ENCODE measurements at places on chromosomes 7 and 10.

DNA sequence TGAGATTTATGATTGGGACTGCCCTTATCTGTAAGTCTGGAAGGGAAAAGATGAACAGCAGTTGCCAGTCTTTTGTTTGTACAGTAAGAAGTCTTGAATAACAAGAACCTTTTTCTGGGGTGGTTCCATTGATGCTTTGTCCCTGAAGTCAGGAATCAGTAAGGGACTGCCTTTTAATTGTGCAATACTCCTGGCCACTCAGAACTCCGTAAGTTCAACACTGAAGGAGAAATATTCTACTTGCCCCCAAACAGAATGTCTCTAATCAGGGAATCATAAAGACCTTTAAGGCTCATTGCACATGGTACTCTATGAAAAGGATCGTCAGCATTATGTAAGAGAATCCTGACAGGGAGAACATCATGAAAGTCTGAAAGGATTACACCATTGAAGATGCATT is 361.4 kb downstream of the EXOC4 start:
- no peak for DNase-seq
- H3K4me1 ChIP-seq: no peaks in the 10 kb centered on the region
- H3K27me3 ChIP-seq: no peaks in the 10 kb centered on the region
- no peak overlapping the region for H3K27ac ChIP-seq
- H3K36me3 ChIP-seq: no peaks in the 10 kb centered on the region

DNA sequence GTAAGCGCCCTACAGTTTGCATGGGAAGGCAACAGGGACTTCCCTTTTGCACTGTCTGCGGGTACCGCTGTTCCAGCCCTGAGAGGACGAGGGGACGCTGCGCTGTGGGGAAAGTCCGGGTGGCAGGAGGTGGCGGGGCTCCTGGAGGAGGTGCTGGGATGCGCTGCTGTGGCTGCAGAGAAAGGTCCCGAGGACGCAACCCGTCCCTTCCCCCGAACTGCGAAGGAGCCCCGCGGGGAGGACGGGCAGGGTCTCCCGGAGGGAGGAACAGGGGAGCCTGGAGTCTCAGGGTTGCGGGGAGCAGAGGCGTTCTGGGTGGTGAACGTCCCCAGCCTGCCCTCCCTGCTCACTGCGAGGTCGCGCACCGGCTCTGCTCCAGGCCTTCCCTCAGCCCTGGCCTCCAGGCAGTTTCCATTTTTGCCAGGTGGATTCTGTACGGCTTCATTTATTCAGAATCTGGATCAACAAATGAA is 91.6 kb downstream of the CXCL12 start:
- peak overlapping the region; percentile 38 for H3K4me3 ChIP-seq
- peaks cover 5% of the 10 kb centered on the region for H3K4me1 ChIP-seq
- no peaks in the 10 kb centered on the region for H3K27me3 ChIP-seq
- H3K36me3 ChIP-seq: no peaks in the 10 kb centered on the region
- H3K27ac ChIP-seq: peak overlapping the region; percentile 60

- H3K36me3 ChIP-seq: no peaks in the 10 kb centered on the region
- no peaks in the 10 kb centered on the region for H3K27me3 ChIP-seq
- H3K4me1 ChIP-seq: peaks cover 5% of the 10 kb centered on the region
- H3K27ac ChIP-seq: no peak overlapping the region
- H3K4me3 ChIP-seq: no peak overlapping the region
Measured at GRCh38 chr7:42262964-42263363, 26.0 kb upstream of the GLI3 start.

DNA sequence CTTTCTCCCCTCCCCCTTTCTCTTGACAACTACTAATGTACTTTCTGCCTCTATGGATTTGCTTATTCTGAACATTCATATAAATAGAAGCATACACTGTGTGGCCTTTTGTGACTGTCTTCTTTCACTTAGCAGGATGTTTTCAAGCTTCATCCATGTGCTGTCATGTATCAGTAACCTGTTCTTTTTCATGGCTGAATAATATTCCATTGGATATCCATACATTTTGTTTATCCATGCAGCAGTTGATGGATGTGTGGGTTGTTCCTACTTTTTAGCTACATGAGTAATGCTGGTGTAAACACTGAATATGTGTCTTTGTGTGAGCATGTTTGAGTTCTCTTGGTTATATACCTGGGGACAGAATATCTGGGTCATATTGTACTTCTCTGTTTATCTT is 107.6 kb downstream of the TRRAP start:
- H3K4me3 ChIP-seq: no peak overlapping the region
- no peak for DNase-seq
- no peaks in the 10 kb centered on the region for H3K4me1 ChIP-seq
- H3K36me3 ChIP-seq: peaks cover 71% of the 10 kb centered on the region

DNA sequence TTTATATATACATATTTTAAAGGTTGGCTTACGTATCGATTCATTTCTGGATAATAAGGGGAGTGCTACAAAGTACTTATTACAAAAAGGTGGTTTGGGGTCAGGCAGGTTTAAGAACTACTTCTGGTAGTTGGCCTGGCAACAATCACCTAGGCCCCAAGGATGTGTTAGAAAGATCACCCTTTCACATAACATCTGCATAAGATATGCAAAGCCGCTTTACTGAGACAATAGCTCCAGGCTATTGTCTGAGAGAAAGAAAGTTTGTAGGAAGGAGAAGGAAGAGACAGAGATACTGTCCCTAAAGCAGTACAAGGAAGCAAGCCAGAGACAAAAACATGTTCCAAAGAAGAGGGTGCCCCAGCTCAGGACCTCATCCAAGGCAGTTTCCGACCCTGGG is 6.2 kb downstream of the PAXIP1 start:
- H3K4me1 ChIP-seq: peaks cover under 1% of the 10 kb centered on the region
- no peak overlapping the region for H3K4me3 ChIP-seq
- no peak for DNase-seq
- H3K27me3 ChIP-seq: no peaks in the 10 kb centered on the region

- H3K36me3 ChIP-seq: no peaks in the 10 kb centered on the region
- peaks cover 45% of the 10 kb centered on the region for H3K27me3 ChIP-seq
- no peak for DNase-seq
- no peak overlapping the region for H3K4me3 ChIP-seq
- H3K4me1 ChIP-seq: no peaks in the 10 kb centered on the region
- no peak overlapping the region for H3K27ac ChIP-seq
Measured at GRCh38 chr7:1369916-1370657, 89.2 kb downstream of the MICALL2 start.

- H3K4me1 ChIP-seq: no peaks in the 10 kb centered on the region
- no peak for DNase-seq
- no peak overlapping the region for H3K27ac ChIP-seq
- H3K36me3 ChIP-seq: no peaks in the 10 kb centered on the region
- no peaks in the 10 kb centered on the region for H3K27me3 ChIP-seq
Measured at GRCh38 chr7:56007891-56008290, 43.4 kb downstream of the PSPH start.

DNA sequence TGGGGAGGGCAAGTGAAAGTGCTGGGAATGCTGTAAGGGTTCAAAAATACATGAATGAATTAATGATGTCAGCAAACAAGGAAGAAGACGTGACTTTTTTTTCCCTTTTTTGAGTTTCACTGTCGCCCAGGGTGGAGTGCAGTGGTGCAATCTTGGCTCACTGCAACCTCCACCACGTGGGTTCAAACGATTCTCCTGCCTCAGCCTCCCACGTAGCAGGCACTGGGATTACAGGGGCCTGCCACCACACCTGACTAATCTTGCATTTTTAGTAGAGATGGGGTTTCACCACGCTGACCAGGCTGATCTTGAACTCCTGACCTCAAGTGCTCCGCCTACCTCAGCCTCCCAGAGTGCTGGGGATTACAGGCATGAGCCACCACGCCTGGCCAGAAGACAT is 30.0 kb downstream of the DENND10 start:
- H3K27me3 ChIP-seq: no peaks in the 10 kb centered on the region
- H3K36me3 ChIP-seq: peaks cover 6% of the 10 kb centered on the region
- no peak overlapping the region for H3K27ac ChIP-seq
- no peak overlapping the region for H3K4me3 ChIP-seq
- H3K4me1 ChIP-seq: no peaks in the 10 kb centered on the region

- peaks cover 8% of the 10 kb centered on the region for H3K4me1 ChIP-seq
- H3K4me3 ChIP-seq: peak overlapping the region; percentile 93
- H3K27ac ChIP-seq: no peak overlapping the region
- peak; percentile 32 for DNase-seq
- no peaks in the 10 kb centered on the region for H3K36me3 ChIP-seq
Measured at GRCh38 chr7:45001138-45001694, 1.2 kb downstream of the CCM2 start.

All from astrocyte (in vitro differentiated cells and primary cell).